ENCODE measurements at places on chromosomes 2 and 18. TPM values are rescaled to one million over a fixed set of nuclear protein-coding genes. Genes with fewer than 3 reads are reported as not detected.
A peak's percentile ranks its signal among the peaks of the same experiment; 100 is the strongest.

Gene DUSP2
- total RNA-seq: 25.1 TPM

Gene KHK
- total RNA-seq: 3.5 TPM

Gene EN1
- total RNA-seq: not detected

Gene EMILIN1
- not detected for total RNA-seq

Gene SIX3
- total RNA-seq: not detected

Gene C2orf81
- total RNA-seq: 3.8 TPM

Gene DNAJC5G
- total RNA-seq: not detected

DNA sequence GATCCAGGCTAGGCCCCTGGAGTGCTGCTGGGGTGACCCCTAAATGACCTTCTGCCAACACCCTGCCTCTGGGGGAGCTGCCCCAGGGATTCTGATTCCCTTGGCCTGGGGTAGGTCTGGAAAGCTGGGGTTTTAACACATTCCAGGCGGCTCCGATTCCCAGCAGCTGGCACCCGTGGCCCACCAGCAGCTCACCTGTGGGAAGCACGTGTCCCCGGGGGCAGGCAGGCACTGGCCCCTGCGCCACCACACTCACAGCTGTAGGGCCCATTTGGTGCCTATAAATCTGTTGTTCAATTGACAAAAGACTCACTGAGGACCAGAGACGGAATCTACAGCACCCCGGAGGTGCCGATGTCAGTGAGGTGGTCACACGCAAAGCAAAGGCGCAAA is 4.1 kb upstream of the KLHL30 start:
- no peak overlapping the region for H3K27ac ChIP-seq
- no peak overlapping the region for H3K4me3 ChIP-seq
- no peaks in the 10 kb centered on the region for H3K36me3 ChIP-seq
- H3K4me1 ChIP-seq: peaks cover 13% of the 10 kb centered on the region
- no peaks in the 10 kb centered on the region for H3K27me3 ChIP-seq
- no peak for DNase-seq

- no peak for DNase-seq
- no peaks in the 10 kb centered on the region for H3K4me1 ChIP-seq
- H3K27me3 ChIP-seq: no peaks in the 10 kb centered on the region
Observed at GRCh38 chr2:3059141-3059925, 318.3 kb downstream of the EIPR1 start.

GRCh38 chr2:110818767-110819481 is 86.6 kb downstream of the ACOXL start:
- no peaks in the 10 kb centered on the region for H3K36me3 ChIP-seq
- H3K27ac ChIP-seq: no peak overlapping the region
- H3K4me3 ChIP-seq: no peak overlapping the region
- no peaks in the 10 kb centered on the region for H3K27me3 ChIP-seq
- DNase-seq: no peak

GRCh38 chr18:13813271-13813849 is 10.6 kb upstream of the MC5R start:
- H3K27me3 ChIP-seq: no peaks in the 10 kb centered on the region
- peak; percentile 83 for DNase-seq
- H3K4me1 ChIP-seq: no peaks in the 10 kb centered on the region
- H3K36me3 ChIP-seq: no peaks in the 10 kb centered on the region
- H3K27ac ChIP-seq: no peak overlapping the region
- H3K4me3 ChIP-seq: no peak overlapping the region

- no peaks in the 10 kb centered on the region for H3K36me3 ChIP-seq
- H3K27ac ChIP-seq: no peak overlapping the region
- no peaks in the 10 kb centered on the region for H3K27me3 ChIP-seq
- no peak for DNase-seq
- H3K4me1 ChIP-seq: no peaks in the 10 kb centered on the region
Observed at GRCh38 chr2:187774551-187775071, 220.4 kb upstream of the TFPI start.

- no peaks in the 10 kb centered on the region for H3K36me3 ChIP-seq
- H3K4me1 ChIP-seq: no peaks in the 10 kb centered on the region
- H3K4me3 ChIP-seq: no peak overlapping the region
- no peak overlapping the region for H3K27ac ChIP-seq
- H3K27me3 ChIP-seq: no peaks in the 10 kb centered on the region
Observed at GRCh38 chr2:197866455-197866854, 62.1 kb downstream of the PLCL1 start.

GRCh38 chr18:615092-615521 is 18.3 kb downstream of the CLUL1 start:
- no peak for DNase-seq
- no peaks in the 10 kb centered on the region for H3K4me1 ChIP-seq
- H3K4me3 ChIP-seq: no peak overlapping the region
- no peaks in the 10 kb centered on the region for H3K27me3 ChIP-seq
- H3K27ac ChIP-seq: no peak overlapping the region

GRCh38 chr2:26174691-26175465 is 2.0 kb downstream of the GAREM2 start:
- H3K4me1 ChIP-seq: peaks cover 9% of the 10 kb centered on the region
- H3K27ac ChIP-seq: no peak overlapping the region
- H3K4me3 ChIP-seq: no peak overlapping the region
- DNase-seq: no peak

GRCh38 chr2:127565261-127566138 is 30.0 kb downstream of the MYO7B start:
- H3K36me3 ChIP-seq: no peaks in the 10 kb centered on the region
- no peak for DNase-seq
- no peaks in the 10 kb centered on the region for H3K27me3 ChIP-seq
- no peak overlapping the region for H3K27ac ChIP-seq

DNA sequence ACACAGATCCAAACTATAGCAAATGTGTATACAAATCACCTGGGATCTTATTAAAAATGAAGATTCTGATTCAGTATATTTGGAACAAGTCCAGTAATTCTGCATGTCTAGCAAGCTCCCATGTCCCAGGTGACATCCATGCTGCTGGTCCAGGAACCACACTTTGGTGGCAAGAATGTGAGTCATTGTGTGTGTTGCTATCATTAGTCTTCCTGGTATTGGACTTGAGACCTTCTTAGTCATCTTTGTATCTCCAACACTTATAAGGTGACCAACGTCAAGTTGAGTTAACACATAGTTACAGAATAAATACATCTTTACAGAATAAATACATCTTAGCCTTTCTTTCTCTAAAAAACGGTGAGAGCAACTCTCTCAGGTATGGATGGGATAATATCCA is 107.9 kb upstream of the NDUFV2 start:
- no peak for DNase-seq
- H3K36me3 ChIP-seq: no peaks in the 10 kb centered on the region
- H3K4me3 ChIP-seq: no peak overlapping the region
- no peaks in the 10 kb centered on the region for H3K27me3 ChIP-seq

DNA sequence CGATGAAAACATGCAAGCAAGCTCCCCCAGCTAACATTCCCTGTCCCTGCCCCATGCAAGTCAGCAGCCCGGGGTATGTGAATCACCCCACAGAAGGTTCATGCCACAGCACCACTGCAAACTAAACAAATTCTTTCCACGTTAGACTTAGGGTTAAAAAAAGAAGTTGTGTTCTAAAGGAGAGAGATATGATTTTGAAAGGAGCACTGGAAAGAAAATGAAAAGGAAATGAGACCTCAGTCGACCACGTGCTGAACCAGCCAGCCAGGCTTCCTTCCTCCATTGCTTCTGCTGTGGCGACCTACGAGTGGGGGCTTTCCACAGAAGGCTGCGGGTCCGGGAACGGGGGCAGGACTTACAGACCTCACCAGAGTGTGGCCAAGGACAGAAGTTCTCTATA is 52.0 kb downstream of the ARL4C start:
- no peak overlapping the region for H3K4me3 ChIP-seq
- peaks cover 7% of the 10 kb centered on the region for H3K4me1 ChIP-seq
- DNase-seq: peak; percentile 35
- H3K27ac ChIP-seq: no peak overlapping the region

DNA sequence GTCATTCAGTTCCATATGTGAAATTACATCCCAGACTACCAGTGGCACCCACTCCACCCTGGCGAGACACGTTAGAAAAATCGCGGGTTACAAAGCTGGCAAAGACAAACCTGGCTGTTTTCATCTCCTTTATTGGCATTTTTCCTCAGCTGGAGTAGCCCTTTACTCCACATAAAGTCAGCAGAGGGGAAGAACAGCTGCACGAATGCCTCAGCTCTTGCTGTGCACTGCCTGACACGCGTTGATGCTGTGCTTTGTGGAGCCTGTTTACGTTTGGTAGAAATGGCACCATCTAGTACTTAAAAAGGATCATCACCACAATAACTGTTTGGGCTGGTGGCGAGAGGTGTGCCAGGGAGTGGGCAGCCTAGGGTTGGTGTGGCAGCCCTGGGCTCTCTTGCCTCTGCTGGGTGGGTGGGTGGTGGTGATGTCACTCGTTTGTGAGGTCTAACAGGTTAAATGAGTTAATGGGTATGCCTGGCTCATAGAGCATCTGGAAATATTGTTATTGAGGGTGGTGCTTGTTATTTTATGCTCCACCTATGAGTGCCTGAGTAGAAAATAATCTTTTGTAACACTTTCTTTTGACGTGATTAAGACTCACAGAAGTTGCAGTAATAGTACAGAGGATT is 16.4 kb downstream of the FARP2 start:
- H3K4me3 ChIP-seq: peak overlapping the region; percentile 22
- DNase-seq: peak; percentile 42
- H3K27me3 ChIP-seq: no peaks in the 10 kb centered on the region
- H3K4me1 ChIP-seq: peaks cover 72% of the 10 kb centered on the region

DNA sequence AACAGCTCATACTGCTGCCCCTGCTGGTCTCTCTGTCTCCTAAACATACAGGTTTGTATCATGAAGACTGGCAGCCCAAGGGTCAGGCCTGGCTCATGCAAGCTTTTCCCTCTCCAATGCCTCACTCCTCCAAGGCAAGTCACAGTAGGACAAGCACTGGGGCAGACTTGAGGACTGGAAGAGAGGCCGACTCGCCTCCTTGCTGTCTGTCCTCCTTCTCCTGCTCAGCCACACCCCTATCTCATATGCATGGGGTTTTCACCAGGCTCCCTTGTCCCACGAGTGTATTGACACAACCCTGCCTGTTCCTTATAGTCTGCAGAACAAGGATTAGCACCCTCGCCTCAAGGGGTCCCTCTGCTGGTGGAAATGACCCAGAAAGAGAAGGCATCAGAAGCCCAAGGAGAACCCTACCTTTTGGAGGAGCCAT is 223.7 kb downstream of the SOX11 start:
- no peaks in the 10 kb centered on the region for H3K4me1 ChIP-seq
- no peaks in the 10 kb centered on the region for H3K27me3 ChIP-seq
- H3K4me3 ChIP-seq: no peak overlapping the region

- no peaks in the 10 kb centered on the region for H3K36me3 ChIP-seq
- H3K27ac ChIP-seq: no peak overlapping the region
- no peaks in the 10 kb centered on the region for H3K27me3 ChIP-seq
Observed at GRCh38 chr2:183963609-183964008, 634.7 kb upstream of the ZNF804A start.

GRCh38 chr2:43041661-43042360 is 184.6 kb downstream of the ZFP36L2 start:
- H3K4me3 ChIP-seq: no peak overlapping the region
- H3K27me3 ChIP-seq: no peaks in the 10 kb centered on the region
- no peak for DNase-seq
- no peak overlapping the region for H3K27ac ChIP-seq

DNA sequence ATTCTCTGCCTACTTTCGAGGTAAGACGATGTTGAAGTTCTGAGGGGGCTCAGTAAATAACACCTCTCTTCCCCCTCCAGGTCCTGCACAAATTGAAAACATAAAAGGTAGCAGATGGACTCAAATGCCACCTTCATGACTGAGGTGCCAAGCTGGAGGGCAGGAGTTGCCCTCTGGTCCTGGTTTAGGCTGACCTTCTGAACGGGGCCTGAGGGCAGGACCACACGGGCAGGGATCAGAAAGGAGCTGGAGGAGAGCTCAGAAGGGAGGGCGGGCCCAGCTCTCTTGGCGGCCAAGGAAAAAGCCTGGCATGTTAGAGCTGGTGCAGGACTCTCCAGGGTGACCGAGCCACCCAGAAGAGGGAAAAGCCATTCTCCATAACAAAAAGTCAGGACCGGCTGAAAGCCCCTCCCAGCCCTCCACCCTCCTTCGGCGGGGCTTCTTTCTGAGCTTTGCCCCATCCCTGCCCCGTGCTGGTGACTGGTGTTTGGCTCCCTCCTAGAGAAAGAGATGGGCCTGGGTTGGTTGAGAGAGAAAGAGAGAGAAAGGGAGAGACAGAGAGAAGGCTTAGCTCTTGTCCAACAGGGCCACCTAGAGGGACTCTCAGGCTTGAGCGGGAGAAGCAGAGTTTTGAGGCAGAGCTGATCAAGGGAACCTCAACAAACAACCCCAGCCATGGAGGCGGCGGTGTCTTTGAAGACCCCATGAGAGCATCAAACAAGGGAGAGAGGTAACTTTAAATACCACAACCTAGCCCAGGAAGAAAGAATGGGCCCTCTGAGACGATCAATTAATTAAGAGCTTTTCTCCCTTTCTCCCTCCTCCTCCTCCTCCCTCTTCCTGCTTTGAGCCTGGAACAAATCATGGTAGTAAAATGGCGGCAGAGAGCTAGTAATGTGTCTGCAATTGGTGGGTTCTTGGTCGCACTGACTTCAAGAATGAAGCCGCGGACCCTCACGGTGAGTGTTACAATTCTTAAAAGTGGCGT is 50.8 kb downstream of the WIPF1 start:
- H3K27me3 ChIP-seq: no peaks in the 10 kb centered on the region
- peak; percentile 82 for DNase-seq
- no peak overlapping the region for H3K27ac ChIP-seq
- H3K36me3 ChIP-seq: no peaks in the 10 kb centered on the region

GRCh38 chr2:134119117-134119712 is 134.7 kb upstream of the MGAT5 start:
- H3K4me1 ChIP-seq: peaks cover 41% of the 10 kb centered on the region
- H3K27ac ChIP-seq: no peak overlapping the region
- no peaks in the 10 kb centered on the region for H3K36me3 ChIP-seq
- no peaks in the 10 kb centered on the region for H3K27me3 ChIP-seq

DNA sequence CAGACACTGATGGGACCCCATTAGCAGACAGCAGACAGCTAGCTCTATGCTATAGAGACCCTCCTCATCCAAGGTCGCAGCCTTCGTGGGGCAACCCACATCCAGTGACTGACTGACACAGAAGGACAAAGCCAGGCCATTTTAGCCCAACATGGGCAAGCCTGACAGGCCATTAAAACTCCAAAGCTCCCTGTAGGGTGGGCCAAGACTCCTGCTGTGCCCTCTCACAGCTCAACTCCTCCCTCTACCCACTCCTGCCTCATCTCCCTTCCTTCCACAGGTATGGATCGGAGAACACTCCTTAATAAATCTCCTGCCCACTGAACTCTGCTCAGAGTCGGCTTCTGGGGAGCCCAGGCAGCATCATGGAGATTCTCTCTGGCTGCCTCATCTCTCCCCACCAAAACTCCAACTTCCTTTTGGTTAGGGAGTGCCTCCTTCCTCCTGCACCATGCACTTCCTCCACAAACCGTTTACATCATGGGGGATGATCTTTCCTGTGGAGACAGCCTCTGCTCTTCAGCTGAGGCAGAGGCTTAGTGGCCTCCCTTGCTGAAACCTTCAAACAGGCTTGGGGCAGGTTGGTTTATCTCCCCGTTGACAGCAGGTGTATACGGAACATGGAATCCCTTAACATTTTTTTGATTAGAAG is 86.5 kb downstream of the ACTR3 start:
- peaks cover 15% of the 10 kb centered on the region for H3K36me3 ChIP-seq
- H3K27me3 ChIP-seq: no peaks in the 10 kb centered on the region
- H3K4me3 ChIP-seq: no peak overlapping the region
- no peak for DNase-seq
- H3K4me1 ChIP-seq: peaks cover 11% of the 10 kb centered on the region

Measured in Karpas-422 (cell line).